Fibroblast of skin of right quadriceps (primary cell): ENCODE measurements at places on chromosomes 4 and X.

- DNase-seq: peak; percentile 32
These were observed 131.7 kb downstream of the EPHA5 start for GRCh38 chr4:65538571-65538970.

- no peak for DNase-seq
These were observed 355.1 kb upstream of the PABPC5 start for GRCh38 chrX:91079342-91080114.

GRCh38 chr4:10480616-10481015, 23.4 kb upstream of the ZNF518B start:
- no peak for DNase-seq

DNA sequence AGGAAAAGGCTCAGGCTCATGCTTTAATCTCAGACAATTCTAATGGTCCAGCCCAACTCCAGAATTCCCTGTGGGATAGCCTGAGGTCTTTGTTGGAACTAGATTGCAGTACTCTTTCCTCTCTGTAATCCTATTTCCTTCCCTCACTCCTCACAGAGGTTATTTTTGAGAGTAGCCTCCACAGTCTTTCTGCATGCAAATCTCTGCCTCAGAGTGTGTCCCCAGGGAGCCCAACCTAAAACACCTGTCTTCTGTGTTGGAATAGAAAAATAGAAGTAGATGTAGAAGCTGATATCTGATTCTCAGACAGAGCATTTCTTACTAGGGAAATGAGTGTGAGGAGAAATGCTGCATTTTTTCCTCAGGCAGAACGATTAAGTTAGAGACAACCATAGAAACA, 915.5 kb upstream of the EPHA5 start:
- DNase-seq: no peak

- no peak for DNase-seq
These were observed 40.1 kb upstream of the RPA4 start for GRCh38 chrX:96843566-96843965.

GRCh38 chrX:17814557-17814956, 46.5 kb downstream of the RAI2 start:
- DNase-seq: peak; percentile 13

GRCh38 chrX:6826856-6827255, 291.9 kb upstream of the VCX3A start:
- no peak for DNase-seq

- DNase-seq: no peak
These were observed 21.0 kb downstream of the SEC24D start for GRCh38 chr4:118814891-118815290.

GRCh38 chrX:18389966-18390365, 35.4 kb upstream of the CDKL5 start:
- no peak for DNase-seq

DNA sequence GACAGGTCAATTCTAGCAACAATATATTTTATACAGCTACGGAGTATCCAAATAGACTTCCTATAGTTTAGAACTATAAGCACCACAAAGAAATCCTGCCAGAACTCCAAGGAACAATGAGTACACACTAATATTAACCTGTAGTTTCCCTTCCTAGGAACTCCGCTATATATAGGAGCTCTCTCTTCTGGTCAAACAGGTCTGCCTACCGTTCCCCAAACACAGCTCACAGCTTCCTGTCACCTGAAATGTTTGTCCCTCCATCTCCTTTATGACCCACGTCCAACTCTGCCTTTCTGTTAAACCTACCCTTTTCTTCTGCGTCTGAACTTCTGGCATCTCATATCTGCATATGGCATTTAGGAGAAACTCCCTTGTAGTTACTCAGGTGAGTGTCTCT, 10.5 kb upstream of the GJB1 start:
- DNase-seq: no peak

- no peak for DNase-seq
These were observed 35.2 kb upstream of the SMS start for GRCh38 chrX:21905313-21905712.

DNA sequence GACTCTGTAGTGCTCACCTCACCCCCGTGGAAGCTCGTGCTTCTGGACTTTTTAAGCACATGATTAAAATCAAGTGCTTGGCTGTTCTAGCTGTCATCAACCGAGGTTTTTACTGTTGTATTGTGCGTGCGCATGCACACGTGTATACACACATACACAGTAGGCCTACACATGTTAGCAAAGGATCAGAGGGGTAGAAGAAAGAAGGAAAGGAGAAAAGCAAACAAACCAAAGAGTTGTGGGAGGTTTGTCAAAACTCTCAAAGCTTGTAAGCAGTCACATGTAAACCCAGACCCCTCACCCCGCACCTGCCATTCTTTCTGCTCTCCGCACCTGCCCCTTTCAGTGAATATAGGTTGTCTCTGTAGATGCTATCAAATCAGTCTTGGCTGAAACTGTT, 311.8 kb downstream of the HS3ST1 start:
- no peak for DNase-seq

- DNase-seq: no peak
These were observed 47.1 kb downstream of the SLC9A6 start for GRCh38 chrX:136032370-136032769.

DNA sequence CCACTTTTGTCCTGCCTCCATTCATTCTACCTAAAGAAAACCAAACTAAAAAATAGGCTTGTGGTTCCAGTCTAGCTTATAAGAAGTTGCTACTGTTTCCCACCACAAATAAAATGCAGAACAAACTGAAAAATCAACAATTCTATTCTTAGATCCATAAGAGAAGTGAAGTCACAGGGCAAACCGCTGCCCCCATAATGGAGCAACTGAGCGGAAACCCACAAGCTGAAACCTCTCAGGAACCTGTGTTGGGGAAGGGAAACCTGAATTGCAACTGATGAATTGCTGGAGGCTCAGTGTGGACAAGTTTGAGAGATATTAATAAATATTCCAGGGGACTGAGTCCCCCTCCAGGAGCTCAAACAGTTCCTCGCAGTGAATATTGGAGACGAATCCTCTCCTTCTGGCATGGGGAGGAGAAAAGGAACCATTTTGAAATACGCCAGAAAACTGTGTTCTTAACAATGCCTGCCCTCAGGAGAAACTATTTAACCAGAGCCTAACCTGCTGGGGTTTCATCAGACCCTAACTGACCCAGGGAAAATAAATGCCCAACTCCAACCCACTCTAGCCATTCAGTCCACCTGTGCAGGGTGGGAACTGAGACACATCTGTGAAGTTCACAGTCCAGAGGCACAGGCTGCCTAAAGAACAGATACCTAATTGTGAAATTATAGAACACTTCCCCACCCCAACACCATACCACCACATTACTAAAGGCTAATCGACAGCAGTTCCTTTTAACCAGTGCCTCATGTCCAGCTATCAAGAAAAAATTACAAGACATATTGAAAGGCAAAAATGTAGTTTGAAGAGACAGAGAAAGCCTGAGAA, 22.8 kb upstream of the SH3RF1 start:
- DNase-seq: no peak

DNA sequence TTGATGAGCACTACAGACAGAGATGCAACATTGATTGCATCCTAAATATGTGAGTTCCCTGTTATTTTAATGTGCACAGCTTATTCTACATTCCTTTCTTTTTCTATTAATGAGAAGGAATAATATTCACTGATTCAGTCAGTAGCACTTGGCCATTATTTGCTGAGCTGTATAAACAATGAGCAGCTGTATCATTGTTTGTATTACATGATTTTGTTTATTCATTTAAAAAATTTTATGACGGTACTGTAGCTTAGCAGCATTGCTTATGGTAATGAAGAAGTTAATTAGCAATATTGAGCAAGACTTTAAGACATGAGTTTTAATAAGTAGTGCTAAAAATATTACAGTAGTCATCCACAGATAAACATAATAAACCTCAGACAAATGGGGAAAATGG, 582.0 kb downstream of the ADGRL3 start:
- DNase-seq: no peak

DNA sequence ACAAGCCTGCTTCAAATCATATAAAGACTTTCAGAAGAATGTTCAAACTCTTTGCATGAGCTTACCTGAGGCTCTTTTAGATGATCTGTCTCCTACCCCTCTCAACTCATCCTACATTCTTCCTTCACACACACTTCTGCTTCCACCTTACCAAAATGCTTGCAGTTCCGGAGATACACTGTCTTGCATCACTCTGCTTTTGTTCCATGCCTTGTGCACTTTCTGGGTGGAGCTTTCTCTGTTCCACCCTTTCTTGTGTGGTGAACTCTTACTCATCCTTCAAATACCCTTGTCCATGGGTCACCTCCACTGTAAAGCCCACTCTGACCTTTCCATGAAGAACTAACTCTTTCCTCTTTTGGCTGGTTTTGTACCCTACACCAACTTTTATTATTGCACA, 18.4 kb upstream of the MGST2 start:
- no peak for DNase-seq

- DNase-seq: no peak
These were observed 175.5 kb downstream of the NLGN4X start for GRCh38 chrX:6053141-6053540.

DNA sequence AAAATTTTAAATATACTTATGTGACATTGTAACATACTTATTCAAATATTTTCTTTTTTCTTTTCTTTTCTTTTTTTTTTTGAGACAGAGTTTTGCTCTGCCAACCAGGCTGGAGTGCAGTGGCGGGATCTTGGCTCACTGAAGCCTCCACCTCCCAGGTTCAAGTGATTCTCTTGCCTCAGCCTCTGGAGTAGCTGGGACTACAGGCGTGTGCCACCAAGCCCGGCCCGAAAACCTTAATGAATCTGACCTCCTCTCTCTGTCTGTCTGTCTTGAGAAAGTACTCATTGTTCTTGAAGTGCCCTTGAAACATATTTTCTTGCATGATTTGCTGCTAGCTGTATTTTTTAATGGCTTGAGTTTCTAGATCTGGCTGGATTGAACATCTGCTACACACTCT, 136.8 kb downstream of the ANAPC4 start:
- no peak for DNase-seq

- no peak for DNase-seq
These were observed 18.0 kb downstream of the FAM184B start for GRCh38 chr4:17763416-17763815.

DNA sequence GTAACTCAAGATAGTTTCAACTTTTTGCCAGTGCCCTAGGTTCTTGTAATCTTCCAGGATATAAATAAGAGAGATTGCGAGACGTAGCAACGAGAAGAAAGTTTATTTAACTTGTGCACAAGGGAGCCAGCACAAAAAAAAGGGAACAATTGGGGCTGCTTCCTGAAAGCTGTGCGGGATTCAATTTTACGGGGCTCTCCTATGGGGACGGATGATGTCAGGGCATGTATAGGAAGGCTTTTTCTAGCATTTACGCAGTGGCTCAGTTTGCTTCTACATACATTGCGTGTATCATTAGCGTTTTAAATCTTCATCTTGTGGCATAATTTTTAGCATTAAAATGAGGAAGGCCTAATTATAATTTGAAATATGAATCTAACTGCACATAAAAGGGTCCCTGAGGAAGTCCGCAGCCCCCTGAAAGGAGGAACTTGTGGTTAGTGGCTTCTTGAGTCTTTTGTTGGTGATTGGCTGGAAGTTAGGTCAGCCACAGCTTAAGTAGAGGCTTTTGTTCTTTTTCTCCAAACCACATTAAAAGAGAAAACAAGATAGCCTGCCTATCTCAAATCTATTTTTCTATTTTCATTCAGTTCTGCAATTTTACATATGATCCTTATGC, 668.2 kb upstream of the NDST4 start:
- DNase-seq: no peak

DNA sequence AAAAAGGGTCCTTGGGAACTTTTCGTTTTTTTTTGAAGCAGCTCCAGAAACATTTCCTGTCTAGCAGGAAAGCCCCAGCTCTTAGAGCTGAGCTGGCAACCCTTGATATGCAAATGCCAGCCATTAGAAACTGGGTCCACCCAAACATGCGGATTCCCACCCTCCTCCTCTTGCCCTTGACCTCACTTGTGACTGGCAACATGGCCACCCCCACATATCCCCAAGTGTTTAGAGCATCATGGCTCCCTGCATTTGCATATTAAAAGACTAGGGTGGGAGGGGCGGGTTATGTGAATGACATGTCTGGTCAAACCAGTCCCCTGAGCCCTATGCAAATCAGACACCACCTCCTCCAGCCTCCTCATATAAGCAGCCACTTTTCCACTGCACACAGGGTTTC, 671.1 kb downstream of the FAT4 start:
- no peak for DNase-seq

- no peak for DNase-seq
These were observed 132.2 kb upstream of the SLC34A2 start for GRCh38 chr4:25523405-25523804.

DNA sequence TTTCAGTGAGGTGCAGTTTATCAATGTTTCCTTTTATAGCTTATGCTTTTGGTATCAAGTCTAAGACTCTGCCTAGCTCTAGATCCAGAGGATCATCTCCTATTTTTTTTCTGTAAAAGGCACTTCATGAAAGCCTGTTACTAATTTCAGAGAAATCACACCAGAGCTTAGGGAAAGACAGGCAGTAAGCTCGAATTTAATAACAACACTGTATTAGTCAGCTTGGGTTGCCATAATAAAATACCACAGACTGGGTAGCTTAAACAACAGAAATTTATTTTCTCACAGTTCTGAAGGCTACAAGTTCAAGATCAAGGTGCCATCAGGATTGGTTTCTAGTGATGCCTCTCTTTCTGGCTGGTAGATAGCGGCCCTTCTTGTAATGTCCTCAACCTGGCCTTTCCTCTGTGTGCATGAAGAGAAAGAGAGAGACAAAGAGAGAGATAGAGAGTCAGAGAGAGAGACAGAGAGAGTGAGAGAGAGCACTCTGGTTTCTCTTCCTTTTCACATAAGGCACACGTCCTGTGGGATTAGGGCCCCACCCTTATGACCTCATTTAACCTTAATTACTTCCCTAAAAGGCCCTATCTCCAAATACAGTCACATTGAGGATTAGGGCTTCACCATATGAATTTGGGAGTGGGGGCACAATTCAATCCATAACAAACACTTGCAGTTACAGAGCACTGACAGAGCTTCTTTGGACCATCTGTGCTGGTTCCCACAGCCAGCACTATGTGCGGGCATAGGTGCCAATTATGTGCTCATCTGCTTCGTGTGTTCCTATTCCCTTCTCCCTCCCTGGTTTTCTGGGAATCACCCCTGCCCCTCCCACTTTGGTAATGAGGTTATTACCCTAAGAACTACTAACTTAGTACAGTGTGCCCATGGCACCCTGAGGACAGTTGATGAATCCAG, 114.8 kb upstream of the MED14 start:
- DNase-seq: peak; percentile 20

DNA sequence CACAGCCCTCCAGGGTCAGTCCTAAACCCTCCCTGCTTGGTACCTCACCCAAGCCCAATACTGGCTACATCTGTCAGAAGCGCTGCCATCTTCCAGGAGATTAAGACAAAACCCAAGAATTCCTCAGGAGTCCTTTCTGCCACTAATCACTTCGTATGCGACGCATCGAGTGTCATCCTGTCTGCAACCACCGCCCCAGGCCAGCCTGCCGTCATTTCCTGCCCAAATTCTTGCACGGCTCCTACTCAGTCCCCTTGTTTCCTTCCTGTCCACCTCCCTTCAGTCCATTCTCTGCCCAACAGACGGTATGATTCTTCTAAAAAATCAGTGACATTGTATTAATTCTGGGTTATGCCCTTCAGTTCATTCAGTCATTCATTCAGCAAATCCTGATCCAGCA, 113.6 kb downstream of the NFKB1 start:
- DNase-seq: no peak

GRCh38 chrX:152861116-152861515, 30.3 kb downstream of the NSDHL start:
- no peak for DNase-seq
